ENCODE measurements at places on chromosomes 11 and 22.

DNA sequence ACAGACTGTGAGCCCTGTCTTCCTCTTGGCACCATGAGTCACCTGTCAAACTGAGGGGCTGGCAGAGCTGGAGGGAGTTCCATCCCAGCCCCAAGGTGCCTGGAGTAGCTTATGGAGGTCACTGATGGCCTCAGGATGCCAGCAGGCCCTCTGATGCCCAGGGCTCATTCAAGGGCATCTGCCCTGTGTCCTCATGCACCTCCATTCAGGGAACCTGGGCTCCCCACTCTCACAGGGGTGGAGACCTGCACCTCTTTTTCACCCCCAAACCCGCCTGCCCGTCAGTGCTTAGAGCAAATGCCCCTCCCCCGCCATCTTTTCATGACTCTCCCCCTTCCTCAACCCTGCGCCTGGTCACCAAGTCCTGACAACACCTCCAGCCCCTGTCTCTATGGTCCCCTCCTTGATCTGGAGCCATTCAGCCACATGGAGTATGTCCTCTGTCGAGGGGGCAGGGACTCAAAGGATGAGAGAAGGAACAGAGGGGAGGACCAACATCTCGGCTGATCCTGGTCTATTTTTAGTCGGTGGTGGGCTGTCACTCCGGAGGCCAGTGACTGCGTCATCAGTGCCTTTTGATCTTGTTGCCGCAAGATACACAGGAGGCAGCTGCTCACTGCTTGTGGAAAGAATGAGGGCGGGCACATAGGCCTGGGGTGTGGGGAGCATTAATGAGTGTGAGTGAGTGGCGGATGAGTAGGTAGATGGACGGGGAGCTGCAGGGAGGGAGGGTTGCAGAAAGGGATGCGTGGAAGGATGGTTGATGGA, 72.2 kb downstream of the CDKN1C start:
- no peak for DNase-seq

GRCh38 chr22:26642465-26643417, 14.6 kb upstream of the MIAT start:
- peak; percentile 65 for DNase-seq

DNA sequence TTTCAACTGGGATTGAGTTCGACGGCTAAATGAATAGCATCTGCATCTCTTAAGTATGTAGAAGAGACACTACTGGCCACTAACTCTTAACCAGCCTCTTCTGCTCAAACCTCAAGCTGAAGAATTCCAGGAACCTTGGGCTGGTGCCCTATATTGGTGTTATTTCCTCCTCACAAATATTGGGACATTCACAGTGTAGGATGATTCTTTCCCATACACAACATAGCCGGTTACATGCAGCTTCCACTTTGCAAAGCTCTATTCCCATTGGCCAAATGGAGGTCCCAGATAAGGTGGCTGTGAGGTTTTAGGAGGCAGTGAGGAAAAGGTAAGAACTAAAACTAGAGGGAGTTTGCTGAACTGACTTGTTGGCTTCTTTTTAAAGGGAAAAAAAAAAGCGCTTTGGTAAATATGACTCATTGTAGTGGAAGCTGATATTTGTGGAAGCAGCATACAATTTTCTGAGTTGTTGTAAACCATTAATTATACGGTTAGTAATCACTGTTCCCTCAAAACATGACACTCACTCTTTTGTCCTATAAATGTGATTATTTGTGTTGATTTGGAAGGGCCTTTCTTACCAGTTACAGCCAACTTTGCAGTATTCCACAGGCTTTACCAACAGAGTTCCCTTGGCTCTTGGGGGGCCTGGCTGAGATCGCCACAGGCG, 17.6 kb downstream of the C22orf31 start:
- DNase-seq: no peak

GRCh38 chr11:86460461-86461385, 86.0 kb downstream of the CCDC81 start:
- DNase-seq: no peak

DNA sequence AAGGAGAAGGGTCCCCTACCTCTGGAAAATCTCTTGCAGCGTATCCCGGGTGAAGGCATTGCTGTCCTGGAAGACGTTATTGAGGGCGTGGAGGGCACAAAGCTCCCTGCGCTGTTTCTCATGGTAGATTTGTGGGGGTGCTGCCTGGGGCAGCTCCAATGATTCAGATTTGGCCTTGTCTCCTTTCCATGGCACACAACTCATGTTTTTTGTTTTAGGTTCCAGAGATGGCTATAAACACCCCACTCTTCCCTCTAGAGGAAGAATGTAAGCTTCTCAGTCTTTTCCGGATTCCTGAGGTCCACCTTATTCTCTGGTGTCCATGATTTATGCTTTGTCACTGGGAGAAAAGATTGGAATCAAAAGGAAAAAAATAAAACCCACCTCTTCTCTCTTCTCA, 959 bp downstream of the JOSD1 start:
- DNase-seq: no peak

- no peak for DNase-seq
Observed at GRCh38 chr11:99822846-99823565, 802.3 kb downstream of the CNTN5 start.

DNA sequence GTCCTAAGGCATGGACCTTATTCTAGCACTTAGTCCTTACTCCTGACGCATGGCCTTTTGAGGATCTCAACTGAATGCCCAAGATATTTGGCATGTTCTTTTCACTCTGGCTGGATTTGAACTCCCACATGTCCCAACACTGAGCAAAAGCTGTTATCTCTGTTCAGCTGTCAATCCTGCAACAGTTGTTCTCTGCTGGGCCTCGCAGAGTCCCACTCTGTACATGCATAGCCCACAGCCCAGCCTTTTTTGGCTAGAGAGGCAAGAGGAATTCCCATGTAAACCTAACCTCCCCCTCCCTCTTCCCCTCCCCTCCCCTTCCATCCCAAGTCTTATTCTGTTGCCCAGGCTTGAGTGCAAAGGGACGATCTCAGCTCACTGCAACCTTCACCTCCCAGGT, 21.8 kb upstream of the DRG1 start:
- DNase-seq: no peak

DNA sequence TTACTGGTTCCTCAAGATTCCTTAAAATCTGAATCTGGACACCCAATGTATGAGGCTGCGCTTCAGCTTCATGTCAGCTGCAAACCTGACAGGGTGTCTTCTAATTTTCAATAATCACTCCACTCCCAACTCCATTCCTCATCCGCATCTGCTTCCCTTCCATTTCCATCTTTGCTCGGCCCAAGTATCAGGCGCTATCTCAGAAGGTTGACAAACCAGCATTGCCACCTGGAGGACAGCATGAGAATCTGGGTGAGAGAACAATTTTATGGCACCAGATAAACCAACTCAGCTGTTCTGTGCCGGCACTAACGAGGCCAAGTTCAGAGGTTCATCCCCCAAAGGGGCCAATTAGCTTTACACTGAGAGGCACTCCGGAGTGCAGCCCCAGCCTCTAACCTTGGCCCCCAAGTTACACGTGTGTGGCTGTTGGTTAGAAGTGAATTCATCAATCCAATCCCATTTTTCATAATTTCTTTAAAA, 79.1 kb upstream of the LMO2 start:
- DNase-seq: no peak

GRCh38 chr22:30309951-30310741, 16.6 kb downstream of the TBC1D10A start:
- DNase-seq: no peak

- no peak for DNase-seq
Observed at GRCh38 chr11:113192121-113192925, 122.1 kb upstream of the TTC12 start.

GRCh38 chr11:35586222-35586621, 32.0 kb upstream of the FJX1 start:
- no peak for DNase-seq

DNA sequence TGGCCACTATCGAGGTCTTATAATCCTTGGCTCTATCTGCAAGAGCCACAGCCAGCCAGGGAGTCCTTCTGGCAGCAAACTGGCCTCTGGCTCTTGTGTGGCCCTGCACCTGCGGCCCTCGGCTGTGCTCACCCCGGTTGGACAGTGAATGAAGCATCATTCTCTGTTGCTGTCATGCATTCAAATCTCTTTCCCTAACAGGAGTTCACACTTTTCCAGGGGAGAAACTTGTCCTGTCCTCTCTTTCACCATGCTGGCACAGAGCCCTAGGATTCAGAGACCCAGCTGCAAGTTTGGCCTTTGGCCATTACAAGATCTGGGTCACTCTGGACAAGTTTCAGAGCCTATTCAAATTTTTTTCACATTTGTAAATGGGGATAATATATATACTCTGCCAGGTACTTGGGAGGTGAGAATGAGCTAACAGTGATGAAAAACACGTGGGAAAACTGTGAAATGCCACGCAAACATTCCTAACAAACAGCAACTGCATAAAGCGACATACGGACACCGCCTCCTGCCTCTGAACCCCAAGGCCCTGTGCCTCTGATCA, 34.2 kb downstream of the TMEM184B start:
- no peak for DNase-seq

DNA sequence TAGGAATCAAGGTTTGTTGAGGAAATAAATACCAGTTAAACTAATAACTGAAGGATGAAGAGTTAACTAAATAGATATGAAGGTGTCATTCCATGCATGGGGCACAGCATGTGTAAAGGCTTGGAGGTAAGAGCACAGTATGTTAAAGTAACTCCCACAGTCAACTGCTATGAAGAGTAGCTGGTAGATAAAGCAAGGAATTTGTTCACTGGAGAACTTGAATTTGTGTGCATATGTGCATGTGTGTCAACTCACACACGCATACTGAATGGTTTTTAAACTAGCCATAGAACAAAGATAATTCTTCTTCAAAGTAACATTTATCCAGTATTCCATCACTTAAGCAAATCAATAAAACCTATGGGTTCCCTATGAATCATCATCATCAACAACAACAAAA, 135.9 kb downstream of the FAM76B start:
- no peak for DNase-seq

- DNase-seq: no peak
Observed at GRCh38 chr11:45921561-45922424, 663 bp upstream of the LARGE2 start.

DNA sequence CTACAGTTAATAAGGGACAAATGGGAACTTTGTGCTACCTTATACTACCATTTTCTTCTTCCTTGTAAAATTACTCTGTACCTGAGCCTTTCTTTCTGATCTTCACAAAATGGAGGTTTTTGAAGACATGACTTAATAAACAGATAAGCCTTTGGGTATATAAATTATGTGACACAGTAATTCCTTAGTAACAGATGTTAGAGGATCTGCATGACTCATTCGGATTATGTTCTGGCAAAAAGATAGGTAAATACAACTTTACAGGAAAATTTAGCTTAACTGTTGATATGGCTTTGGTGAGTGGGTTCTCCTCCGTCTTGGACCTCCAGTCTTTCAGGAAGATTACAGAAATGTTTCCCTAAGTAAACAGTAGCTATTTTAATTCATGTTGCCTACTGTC, 61.8 kb downstream of the BID start:
- no peak for DNase-seq

- no peak for DNase-seq
Observed at GRCh38 chr11:12523180-12523924, 146.0 kb downstream of the PARVA start.

DNA sequence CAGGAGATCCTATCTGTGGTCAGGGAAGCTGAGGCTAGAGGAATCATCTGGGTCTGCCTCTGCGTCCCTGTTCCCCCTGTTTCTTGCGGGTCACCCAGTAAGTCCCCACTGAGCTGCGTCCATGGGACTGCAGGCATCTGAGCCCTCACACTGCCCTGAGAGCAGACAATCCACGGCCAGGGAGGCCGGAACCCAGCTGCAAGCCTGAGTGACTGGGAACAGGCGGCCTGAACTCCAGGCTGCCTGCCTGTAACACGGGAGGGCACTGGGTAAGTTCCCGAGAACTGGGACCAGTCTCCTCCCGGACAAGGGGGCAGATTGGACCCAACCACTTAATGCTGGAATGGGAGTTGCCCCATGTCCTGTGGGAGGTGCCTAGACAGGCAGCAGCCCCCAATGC, 727.4 kb downstream of the BRD1 start:
- no peak for DNase-seq

GRCh38 chr11:69210310-69211035, 54.7 kb downstream of the SMIM38 start:
- DNase-seq: no peak

GRCh38 chr22:21652010-21652546, 10.0 kb downstream of the SDF2L1 start:
- DNase-seq: peak; percentile 61

GRCh38 chr11:72871119-72871518, 56.9 kb downstream of the ATG16L2 start:
- DNase-seq: no peak

DNA sequence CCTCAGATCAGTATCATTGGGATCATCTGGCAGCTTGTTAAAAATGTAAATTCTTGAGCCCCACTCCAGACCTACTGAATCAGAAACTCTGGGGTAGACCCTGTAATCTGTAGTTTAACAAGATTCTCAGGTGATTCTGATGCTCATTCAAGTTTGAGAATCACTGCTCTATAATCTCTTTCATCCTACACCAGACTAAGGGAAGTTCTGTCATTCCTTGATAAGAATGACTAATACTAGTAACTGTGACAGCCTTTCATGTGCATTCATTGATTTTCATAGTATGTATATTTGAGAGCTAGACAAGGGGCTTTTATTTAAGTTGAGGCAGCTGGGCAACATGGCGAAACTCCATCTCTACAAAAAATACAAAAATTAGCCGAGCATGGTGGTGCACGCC, 30.0 kb downstream of the NAT10 start:
- DNase-seq: no peak

DNA sequence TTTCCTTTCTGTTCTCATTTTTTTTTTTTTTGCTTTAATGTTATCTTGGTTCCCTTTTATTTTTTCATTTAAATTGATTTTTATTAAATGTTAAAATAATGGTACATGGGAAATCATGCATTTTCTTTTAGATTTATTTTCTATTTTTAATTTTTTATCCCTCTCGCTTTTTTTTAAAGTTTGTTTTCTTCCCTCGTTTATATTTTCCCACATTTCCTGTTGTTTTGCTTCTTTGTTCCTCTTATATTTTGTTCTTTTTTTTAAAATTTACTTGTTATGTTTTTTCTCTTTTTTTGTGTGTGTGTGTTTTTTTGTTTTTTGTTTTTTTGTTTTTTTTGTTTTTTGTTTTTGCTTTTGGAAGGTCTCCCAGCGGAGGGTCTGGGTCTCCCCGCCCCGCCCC, 34.9 kb upstream of the EIF3D start:
- no peak for DNase-seq

GRCh38 chr11:91872243-91872642, 352.4 kb upstream of the FAT3 start:
- DNase-seq: no peak

- no peak for DNase-seq
Observed at GRCh38 chr11:123238297-123238696, 43.2 kb upstream of the CLMP start.

Measured in activated T-helper 1 cell treated with anti-CD3 and anti-CD28 coated beads, Interleukin-2, amount 50 U/mL, for 16 hours (primary cell).